ENCODE measurements at places on chromosomes 4 and X.

DNA sequence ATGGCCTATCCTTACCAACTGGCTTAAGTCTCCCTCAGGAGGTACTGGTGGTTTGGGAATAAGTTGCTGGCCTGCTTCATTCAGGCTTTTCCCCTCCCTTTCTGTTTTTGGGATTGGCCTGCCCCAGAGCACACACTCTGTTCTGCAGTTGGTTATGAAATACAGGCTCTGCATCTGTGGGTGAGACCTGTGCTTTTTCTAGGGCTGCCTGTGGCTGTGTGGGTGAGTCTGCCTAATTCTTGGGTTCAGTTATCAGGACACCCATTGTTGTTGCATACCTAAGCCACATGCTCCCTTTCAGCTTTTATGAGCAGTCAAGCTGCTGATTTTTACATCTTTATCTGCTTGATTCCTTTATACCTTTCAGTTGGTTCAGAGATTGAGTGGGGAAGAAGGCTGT, 19.0 kb upstream of the CWH43 start:
- DNase-seq = no peak

GRCh38 chr4:177265729-177266128, 43.9 kb upstream of the NEIL3 start:
- no peak for DNase-seq

DNA sequence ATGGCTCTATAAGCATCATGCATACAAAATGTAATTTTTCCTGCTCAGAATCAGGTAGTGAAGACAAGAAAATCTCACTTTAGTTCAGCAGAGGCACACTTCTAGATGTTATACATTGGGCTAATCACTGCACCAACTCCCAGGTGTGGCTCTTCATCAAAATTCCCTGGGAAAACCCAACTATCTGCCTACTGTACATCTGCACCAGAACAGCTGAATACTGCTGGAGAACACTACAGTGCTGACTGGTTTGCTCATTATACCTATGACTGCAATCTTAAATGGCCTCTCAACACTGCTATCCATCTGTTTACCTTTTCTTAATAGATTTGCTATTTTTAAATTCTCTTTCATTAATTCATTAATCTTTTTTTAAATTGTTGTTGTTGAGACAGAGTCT, 92.0 kb downstream of the UGT8 start:
- DNase-seq = no peak

DNA sequence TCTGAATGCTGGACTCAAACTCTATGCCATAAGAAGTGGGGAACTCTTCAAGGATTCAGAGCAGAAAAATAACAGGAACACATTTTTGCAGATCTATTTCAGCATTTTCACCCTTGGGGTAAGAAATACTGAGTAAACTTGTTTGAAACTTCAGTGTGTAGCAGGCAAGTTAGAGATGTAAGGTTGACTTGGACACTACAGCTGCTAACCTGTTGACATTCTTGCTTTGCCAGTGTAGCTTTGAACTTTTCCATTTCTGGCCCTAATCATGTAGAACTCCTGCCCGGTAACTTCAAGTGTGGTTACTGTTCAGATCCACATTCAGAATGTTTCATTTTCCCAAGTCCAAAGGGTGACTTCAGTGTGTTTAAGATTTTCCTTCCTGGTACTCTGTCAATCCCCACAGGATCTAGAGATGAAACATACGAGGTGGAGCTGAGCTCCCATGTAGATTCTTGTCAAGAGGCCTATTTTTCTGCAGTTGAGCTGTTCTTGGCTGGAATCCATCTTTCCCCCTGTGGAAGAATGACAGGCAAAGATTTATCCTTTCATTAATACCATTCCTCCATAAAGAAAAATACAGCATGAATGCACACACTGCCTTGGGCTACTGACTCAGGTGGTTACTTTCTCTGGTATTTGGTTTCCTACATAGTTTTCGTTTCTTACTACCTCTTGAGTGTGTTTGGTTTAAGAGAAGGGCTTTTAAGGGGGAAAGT, 34.1 kb downstream of the FHDC1 start:
- DNase-seq = no peak

DNA sequence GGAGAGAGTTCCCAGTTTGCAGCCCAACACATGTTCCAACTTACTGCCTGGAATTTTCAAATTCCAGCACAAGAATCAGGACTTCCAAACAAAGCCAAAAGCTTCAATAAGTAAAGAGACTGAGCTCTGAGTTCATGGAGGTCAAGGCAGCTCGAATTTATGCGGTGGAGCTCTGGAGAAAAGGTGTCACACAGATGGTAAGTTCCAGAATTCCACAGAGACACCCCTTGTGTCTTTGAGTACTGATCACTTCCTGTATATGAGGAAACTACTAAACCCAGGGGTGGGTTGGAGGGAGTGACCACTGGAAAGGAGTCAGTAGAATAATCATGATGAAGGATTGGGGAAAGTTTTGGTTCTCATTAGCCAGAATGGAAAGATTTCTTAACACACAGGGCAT, 118.5 kb upstream of the GUCY1A1 start:
- DNase-seq = no peak

GRCh38 chr4:77263247-77263646, 106.2 kb downstream of the CCNG2 start:
- no peak for DNase-seq

GRCh38 chrX:38982370-38982769, 181.1 kb downstream of the MID1IP1 start:
- no peak for DNase-seq

- no peak for DNase-seq
These were observed 26.9 kb downstream of the MAP7D2 start for GRCh38 chrX:20089845-20090244.

DNA sequence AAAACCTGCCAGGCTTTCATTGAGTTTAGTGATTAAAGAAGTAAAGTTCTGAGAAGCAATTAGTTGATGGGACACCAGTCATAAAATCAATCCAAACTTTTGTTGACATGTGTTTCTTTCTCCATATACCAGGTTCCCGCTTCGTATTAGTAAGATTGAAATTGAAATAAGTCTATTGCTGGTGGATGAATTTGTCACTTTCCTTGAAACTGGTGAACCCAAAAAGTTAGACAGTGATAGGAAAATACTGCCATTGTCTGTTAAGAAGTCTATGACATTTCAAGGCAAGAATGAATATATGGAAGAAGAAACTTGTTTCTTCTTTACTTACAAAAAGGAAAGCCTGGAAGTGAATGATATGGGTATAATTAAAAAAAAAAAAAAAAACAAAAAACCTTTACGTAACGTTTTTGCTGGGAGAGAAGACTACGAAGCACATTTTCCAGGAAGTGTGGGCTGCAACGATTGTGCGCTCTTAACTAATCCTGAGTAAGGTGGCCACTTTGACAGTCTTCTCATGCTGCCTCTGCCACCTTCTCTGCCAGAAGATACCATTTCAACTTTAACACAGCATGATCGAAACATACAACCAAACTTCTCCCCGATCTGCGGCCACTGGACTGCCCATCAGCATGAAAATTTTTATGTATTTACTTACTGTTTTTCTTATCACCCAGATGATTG, at the start of gene CD40LG:
TSS of gene CD40LG (plus strand) at position 482 of the 684 bp plus-strand sequence. CDS start at position 573, 91 bp downstream.
- DNase-seq = no peak

DNA sequence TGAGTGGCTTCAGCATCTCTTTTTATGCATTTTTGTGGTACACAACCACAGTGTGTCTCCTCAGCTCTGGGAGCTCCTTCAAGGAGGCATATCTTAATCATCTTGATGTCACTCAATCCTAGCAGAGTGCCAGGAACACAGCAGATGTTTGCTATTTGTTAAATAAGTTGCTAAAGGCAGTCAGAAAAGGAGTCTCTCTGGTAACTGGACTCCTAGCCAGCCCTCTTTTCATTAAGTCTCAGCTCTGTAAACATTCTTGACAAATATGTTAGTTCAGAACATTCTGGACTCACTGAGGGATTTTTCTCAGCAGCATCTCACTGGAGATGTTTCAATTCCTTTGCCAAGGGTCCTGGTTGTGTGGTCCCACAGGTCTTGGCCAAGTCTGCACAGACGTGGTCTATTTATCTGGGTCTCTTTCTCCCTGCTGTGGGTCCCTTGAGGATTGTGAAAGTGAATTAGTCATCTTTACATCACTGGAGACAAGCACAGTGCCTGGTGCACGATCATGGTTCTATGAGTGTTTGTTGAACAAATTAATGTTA, 20.3 kb upstream of the FAM9C start:
- no peak for DNase-seq

DNA sequence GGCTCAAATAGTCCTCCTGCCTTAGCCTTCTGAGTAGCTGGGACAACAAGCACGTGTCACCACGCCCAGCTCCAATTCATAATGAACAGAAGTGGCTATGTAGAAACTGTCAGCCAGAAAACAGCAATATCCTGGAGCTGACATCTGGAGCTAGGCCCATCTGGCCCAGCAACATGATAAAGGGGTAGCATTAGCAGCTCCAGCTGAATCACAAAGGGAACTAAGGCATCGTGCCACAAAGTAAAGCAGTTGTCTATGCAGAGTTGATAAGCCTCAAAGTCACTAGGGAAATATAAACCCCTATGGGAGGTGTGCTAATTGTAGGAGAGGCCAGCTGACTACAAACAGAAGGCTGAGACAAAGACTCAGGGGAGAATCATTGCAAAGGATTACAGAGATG, 270.5 kb upstream of the GPC4 start:
- no peak for DNase-seq

GRCh38 chr4:11367371-11367770, 61.3 kb downstream of the HS3ST1 start:
- DNase-seq = no peak

GRCh38 chr4:20624793-20625374, 75.4 kb upstream of the PACRGL start:
- no peak for DNase-seq

GRCh38 chr4:73844806-73845205, 8.3 kb upstream of the PF4V1 start:
- DNase-seq = no peak

DNA sequence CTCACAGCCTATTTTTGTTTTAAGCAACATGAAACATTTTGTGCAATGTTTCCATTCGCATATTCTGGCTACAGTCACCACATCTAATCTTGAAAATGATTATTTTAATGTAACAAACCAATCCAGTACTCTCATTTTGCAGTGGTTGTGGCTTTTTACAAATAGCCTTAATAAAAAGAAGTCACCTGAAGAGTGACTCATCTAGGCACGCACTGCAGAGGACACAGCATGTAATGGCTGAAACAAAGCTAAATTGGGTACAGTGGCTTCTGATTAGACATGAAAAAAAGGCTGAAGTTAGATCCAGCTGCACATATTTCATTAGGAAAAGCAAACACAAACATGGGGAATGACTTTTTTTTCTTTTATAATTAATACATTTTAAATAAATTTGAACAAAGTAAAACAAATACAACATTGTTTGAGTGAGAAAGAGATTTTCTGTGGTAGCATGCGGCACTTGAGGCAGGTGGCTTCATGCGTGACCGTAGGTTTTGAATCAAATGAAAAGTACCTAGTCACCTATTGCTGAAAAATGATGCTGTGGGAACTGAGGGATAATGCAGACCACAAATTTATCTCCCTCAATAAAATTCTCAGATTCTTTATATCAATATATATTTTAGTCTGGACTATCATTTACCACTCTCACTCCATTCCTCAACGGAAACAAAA, 240.8 kb upstream of the DDX53 start:
- DNase-seq = no peak

DNA sequence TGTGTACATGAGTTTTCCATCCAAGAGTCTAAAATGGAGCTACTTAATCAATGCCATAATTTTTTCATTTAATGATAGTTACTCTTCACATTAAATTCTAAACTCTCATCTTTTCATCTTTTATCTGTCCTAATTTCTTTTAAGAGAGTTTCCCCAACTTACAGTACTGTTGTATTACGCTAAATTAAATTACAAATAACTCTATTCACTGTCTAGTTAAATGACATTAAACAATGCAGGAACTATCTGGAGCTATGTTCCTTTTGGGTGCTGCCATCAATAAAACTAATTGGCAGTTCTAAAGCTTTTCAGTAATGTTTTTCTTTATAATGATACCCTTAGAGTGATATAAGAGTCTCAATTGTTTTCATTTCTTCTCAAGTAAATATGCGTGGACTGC, 227.6 kb downstream of the ANKRD50 start:
- no peak for DNase-seq

- DNase-seq = no peak
These were observed 79.3 kb downstream of the CBLL2 start for GRCh38 chrX:22351966-22352365.

- no peak for DNase-seq
These were observed 61.4 kb upstream of the TRIM2 start for GRCh38 chr4:153142700-153143438.

Data from stimulated activated CD4-positive, alpha-beta T cell treated with anti-CD3 and anti-CD28 coated beads, TNF-alpha, amount 100 ng/mL, for 4 hours (primary cell).